Fibroblast of mammary gland (primary cell): ENCODE measurements at places on chromosomes 12 and 14.
A peak's percentile ranks its signal among the peaks of the same experiment; 100 is the strongest.

GRCh38 chr14:55038708-55039107, 11.7 kb downstream of the SOCS4 start:
- peak; percentile 24 for DNase-seq

DNA sequence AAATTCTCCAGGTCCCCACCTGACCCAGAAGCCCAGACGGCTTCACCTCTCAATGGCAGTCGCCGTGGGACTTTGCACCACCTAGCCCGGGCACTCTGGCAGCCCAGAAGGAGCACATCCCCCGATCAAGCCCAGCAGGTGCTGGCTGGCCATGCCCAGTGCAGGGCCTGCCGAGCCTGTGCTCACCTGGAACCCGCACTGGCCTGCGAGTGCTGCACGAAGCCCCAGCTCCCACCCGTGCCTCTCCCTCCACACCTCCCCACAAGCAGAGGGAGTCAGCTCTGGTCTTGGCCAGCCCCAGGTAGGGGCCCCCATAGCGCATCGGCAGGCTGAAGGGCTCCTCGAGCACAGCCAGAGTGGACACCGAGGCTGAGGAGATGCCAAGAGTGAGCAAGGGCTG, 144.5 kb downstream of the NUBPL start:
- DNase-seq: no peak

DNA sequence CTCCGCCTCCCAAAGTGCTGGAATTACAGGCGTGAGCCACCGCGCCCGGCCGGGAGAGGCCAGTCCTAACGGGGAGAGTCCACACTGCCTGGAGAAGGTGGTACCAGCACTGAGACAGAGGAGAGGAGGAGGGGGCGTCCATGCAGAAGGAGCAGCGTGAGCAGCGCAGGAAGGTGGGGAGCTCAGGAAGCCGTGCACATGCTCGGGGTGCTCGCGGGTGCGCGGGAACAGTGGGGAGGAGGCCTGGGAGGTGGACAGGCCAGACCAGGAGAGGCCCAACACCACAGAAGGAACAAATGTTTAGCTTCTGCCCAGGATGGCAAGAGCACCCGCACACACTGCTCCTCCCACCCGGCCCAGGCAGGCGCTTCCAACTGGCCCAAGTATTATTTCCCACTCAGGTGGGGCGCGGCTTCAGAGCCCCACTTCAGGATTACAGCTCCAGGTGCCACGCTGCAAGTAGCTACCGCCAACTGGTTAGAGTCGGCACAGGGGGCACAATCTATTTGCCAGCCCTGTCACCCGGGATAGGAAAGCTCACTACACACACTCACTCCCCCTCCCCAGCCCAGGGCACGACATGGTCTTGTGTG, 80.8 kb upstream of the BCL11B start:
- no peak for DNase-seq

DNA sequence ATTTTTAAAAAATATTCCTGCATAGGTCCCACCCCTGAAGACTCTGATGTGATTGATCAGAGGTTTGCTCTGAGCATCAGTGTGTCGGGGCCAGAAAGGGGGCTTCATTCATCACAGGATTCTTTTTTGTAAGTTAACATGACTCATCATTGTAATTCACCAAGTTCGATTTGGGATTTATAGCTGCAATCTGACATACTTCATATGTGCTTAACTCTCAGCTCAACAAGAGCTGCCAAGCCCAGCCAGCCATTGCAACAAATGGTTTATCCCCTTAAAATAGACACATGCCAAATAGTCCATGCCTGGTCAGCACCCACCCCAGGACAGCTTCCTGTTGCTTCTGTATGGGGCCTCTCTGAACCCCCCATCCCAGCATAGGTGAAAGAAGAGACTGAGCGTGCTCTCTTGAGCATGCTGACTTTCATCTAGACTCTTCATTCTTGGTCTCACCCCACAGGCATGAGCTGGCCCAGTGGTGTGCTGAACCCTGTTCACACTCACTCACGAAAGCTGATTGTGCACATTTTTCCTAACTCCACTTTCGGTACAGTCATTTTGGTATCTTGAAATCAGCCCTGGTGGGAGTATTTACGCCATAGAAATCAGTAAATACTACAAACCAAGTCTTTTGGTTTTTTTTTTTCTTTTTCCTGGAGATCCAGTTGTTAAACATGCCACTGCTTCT, 101.4 kb downstream of the STAB2 start:
- no peak for DNase-seq

GRCh38 chr12:111993292-111994150, 19.4 kb downstream of the TMEM116 start:
- DNase-seq: no peak

- no peak for DNase-seq
Measured at GRCh38 chr14:104794631-104794992, 936 bp downstream of the AKT1 start.

- peak; percentile 67 for DNase-seq
Measured at GRCh38 chr14:52876311-52876710, 74.5 kb downstream of the FERMT2 start.

DNA sequence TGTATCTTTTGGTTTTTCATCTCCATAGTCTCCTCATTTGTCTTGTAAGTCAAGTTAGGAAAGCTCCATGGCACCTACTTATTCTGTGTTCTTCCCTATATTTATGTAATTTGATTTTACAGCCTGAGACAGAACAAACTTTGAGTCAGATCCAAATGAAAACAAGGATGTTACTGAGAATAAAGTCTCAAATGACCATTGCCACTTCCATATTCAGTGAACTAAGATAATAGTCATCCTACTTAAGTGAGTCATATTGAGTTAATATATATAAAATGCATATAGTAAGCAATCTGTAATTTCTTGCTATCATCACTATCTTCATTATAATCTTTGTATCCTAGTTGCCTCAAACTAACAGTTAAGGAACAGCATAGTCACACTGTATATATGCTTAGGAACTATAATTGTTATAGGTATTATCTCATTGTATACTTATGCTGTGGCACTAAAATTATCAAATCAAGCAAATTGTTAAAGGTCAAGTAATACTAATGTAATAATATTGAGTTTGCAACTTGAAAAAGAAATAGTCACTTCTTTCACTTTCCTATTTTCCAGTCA, 30.8 kb downstream of the TMTC3 start:
- peak; percentile 59 for DNase-seq

GRCh38 chr14:88750945-88751344, 41.8 kb downstream of the EML5 start:
- DNase-seq: no peak

GRCh38 chr12:4535092-4535491, 3.6 kb upstream of the RAD51AP1 start:
- DNase-seq: no peak

DNA sequence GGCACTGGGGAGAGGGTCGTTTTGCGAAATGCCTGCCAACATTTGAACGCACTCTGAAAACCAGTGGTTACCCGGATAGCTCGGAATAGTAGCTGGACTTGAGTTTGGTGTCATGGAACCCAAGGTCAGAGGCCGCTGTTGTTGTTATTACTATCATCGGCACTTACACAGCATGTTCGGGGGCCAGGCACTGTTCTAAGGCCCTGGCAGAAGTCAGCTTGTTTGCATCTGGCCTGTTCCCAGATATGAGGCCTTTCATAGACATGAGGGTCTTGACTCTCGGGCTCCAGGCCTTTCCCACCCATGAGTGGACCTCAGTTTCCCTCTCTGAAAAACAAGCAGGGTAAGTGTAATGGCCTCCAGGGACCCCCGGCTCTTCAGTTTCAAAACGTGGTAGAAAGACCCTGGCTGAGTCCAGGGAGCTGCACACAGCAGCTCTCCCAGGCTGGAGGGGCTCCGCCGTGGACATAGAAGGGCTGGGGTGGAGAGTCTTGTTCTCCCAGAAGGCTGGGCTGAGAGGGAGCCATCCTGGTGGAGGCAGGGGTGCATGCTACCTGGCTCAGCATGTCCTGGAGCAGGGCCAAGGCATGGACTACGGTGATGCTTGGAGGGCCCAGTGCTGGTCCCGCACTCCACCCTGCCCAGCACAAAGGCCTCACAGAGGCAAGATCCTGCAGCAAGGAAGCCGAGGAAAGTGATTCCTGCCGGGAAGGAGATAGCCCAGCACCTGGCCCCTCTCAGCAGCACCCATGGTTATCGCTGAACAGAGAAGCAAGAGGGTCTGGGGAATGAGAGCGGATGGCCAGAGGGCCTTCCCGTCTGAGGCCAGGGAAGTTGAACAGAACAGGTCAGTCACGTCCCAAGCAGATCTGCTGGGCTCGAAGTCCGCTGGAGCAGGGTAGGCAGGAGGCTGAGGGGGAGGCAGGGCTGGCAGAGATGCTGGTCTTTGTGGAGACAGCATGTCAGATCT, 63.5 kb upstream of the C14orf180 start:
- no peak for DNase-seq

- no peak for DNase-seq
Measured at GRCh38 chr14:32336702-32337101, 7.6 kb downstream of the AKAP6 start.

GRCh38 chr12:6346942-6347341, 5.1 kb upstream of the TNFRSF1A start:
- no peak for DNase-seq

- peak; percentile 25 for DNase-seq
Measured at GRCh38 chr12:851343-851742, 98.2 kb downstream of the RAD52 start.

DNA sequence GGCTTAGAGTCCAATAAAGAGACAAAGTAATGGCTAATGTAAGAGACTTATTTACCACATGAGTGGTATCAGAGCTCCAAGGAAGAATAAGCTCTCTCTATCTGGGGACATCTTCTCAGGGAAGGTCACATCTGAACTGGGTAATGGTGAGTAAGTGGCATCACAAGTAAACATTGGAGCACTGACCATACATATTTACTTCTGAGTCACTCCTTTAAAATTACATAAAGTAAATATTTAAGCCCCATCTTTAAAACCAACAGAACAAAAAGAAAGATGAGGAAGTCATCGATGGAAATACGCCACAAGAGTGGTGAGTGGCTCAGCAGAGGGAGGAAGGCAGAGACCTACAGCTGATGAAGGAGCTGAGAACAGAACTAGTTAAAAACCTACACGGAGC, 159.9 kb downstream of the DUSP6 start:
- peak; percentile 23 for DNase-seq

- peak; percentile 46 for DNase-seq
Measured at GRCh38 chr12:51852404-51853137, 4.1 kb upstream of the FIGNL2 start.
